ENCODE measurements at places on chromosomes 6 and 20.
A peak's percentile ranks its signal among the peaks of the same experiment; 100 is the strongest.

DNA sequence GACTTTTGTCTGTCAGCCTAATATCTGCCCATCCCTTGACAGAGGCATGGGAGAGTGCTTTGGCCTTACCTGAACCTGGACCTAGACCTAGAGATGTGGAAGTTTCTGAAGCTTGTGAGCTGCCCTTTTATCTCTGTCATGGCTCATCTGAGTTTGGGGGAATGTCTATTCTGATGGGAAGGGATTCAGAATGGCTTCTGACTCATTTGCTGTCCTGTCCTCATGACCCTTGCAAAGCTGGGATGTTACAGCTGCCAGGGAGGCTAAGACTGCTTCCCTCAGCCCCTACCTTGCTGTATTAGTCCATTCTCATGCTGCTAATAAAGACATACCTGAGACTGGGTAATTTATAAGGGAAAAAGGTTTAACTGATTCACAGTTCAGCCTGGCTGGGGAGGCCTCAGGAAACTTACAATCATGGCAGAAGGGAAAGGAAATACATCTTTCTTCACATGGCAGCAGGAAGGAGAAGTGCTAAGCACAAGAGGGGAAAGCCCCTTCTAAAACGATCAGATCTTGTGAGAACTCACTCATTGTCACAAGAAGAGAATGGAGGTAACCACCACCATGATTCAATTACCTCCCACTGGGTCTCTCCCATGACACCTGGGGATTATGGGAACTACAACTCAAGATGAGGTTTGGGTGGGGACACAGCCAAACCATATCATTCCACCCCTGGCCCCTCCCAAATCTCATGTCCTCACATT, 252.2 kb downstream of the ERMARD start:
- no peak for DNase-seq

DNA sequence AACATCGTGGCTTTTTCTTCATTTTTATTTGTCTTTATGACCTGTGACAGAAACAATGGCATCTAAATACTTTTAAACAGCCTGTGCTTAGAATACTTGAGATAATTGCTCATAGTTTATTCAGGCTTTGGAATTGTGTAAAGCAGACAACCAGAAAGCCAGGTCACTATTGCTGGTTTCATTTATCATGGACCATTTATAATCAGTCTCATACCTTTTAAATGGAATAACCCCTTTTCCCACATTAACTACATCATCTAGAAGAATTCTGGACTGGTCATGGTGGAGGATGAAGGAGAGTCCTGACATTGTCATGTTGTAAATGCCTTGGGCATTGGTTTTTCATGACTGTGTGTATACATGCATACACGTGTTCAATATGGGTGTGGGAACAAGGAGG, 661.5 kb downstream of the EPM2A start:
- no peak for DNase-seq

GRCh38 chr6:152091851-152092341, 284.4 kb downstream of the ESR1 start:
- DNase-seq = no peak

GRCh38 chr6:166420351-166420750, 37.6 kb upstream of the MPC1 start:
- DNase-seq = no peak

DNA sequence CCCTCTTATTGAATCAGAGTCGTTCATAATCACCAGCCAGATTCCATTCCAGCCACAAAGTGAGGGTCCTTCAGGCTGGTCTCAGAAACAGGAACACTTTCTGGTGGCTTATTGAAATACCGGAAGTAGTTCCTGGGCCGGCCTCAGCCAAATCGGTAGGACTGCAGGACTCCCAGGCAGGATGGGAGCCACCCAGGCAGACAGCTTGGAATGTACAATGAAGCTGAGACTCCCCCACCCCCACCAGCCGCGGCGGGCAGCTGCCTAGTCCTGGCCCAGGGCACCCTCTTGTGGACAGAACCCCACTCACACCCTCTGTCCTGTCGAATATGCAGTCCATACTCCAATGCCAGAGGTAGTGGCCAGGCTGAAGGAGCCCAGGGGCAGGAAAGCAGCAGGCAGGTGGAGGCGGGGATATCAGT, 43.8 kb downstream of the MDFI start:
- peak; percentile 48 for DNase-seq

DNA sequence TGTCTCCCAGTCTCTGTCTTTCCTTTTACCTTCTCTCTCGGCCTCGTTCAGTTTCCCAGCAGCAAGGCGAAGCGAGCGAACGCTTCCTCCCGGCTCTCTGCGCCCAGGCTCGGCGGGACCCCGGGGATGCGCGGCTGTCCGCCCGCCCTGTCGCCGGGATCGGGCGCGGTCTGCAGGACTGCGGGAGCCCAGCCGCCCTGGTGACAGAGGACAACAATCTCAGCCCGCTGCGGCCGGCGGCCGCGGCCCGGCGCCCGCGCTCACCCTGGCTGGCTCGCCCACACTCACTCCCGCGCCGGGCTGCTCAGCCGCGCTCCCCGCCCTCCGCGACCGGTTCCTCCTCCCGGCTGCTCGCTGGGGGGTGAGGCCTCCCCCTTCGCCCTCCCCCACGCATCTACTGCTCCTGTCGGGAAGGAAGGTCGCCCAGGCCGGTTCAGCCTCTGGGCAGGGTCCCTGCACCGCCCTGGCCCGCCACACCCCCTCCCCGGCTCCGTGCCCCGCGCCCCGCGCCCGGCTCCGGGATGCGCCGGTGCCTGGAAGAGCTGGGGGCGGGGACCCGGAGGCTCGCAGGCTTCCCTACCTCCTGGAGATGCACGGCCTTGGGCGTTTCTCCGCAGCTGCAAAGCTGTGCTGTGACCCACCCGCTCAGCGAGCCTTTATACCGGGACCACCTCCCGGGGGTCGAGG, 410 bp downstream of the SYNE1 start:
- no peak for DNase-seq

- DNase-seq = no peak
Measured at GRCh38 chr20:25318471-25319240, 70.8 kb downstream of the PYGB start.

- DNase-seq = no peak
Measured at GRCh38 chr20:59912609-59913008, 20.8 kb downstream of the SYCP2 start.

DNA sequence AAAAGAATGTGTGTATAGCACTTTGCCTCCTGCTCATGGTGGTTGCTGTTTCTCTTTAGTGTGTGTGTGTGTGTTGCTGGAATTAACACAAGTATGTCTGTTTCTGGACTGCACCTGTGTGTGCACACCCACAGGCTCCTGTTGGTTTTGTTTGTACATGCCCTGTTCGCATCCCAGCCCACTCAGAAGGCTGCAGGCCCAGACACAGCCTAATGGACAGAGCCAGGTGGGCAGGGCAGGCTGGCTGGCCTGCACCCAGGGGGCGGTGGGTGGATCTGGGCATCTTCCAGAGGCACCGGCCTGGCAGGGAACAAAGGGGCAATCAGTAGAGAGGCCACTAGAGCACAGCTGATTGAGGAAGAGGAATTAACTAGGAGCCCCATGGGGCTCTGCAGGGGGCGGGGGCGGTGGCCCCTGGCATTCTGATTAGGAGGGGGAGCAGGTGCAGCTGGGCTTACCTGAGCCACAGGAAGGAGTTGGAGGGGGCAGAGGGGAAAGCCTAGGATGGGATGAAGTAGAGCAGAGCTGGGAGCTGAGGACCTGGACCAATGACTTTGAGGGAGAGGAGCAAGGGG, 21.9 kb downstream of the CD40 start:
- DNase-seq = no peak

All from glomerular endothelial cell (primary cell).